Activated B cell treated with CpG ODN at 0.5 μM for 24 hours (primary cell): ENCODE measurements at places on chromosomes 16 and 17.

- no peak for DNase-seq
These were observed 79.6 kb upstream of the CDH11 start for GRCh38 chr16:65201511-65201910.

- DNase-seq, result no peak
These were observed 21.4 kb downstream of the ALOX15B start for GRCh38 chr17:8060274-8060673.

DNA sequence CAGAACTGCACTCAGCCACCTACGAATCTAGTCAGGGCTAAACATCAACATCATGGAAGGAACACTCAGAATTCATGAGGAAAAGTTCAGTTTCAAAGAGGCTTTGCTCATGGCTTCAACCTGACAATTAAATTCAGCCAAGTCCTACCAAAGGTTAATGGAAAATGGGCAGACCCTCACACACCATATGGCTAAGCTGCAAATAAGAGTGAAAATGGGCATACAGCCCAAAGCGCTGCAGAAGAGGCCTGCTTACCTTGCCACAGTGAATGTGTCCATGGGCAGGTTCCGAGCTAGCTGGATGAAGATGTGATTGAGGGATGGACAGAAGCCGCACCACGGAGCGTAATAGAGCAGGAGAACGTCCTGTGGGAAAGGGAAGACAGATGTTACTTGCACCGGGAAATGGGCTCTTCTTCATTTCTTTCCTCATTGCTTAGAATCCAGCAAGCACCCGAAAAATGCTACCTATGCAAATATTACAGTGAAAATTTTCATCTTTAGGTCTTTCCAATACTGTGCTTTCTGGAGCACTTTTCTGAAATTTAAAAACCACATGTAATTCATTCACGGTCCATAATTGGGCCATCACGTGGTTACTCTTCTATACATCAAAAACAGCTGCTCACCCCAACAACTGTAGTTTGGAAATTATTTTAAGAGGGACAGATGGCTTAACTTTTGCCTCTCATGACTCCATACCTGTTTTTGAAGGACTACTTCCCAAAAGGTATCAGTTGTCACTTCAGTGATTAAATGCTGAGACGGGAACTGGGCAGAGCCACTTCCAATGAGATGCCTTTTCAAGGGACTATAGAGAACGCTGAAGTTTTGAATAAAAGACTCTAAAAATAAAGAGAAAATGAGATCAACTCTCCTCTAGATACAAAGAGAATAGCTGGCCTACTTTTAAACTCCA lies 19.6 kb downstream of the SNN start:
- no peak for DNase-seq

- no peak for DNase-seq
These were observed 30.8 kb downstream of the CDIP1 start for GRCh38 chr16:4507588-4508345.

DNA sequence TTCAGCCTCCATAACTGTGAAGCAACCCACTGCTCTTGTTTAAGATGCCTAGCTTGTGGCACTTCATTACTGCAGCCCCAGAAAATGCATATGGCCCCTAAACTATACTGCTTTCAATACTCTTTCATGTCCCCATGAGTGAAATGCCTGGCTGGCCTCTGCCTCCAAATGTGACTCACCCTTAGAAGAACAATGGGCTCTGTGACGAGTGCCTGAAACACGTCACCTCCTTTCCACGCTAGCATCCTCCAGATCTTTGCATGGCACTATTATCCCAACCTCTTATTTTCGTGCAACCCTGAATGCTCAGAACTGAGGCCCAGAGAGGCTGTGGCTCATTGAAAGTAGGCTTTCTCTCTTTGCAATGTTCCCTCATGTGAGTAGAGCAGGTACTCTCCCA lies 233.1 kb downstream of the CBLN1 start:
- no peak for DNase-seq

DNA sequence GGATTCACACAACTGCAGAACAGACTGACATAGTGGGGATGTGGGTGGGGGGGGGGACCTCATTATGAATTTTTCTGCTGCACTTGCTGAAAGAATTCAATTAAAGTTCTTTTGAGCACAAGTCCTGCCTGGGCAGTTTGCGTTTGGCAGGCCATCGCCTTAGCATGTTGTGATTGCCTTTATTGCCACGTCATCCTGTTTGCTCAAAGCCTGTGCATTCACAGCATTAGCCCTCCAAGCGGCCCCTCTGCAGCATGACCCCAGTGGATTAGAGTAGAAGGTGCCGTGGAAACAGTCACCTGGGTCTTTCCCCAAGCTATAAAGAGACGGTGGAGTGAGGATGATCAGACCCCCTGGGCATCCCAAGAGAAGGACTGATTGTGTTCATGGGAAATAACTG lies 17.2 kb downstream of the MSI2 start:
- DNase-seq, result no peak

DNA sequence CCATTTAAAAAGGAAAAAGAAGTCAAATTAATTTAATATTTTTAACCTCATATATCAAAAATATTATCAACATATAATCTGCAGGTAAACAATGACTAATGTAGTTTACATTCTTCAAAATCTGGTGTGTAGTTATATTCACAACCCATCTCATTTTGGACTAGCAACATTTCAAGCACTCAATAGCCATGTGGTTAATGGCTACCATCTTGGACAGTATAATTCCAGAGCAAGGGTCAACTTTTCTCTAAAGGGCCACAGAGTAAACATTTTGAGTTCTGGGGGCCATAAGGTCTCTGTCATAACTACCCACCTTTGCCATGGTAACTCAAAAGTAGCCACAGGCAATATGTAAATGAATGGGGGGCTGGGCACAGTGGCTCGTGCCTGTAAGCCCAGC lies 153.9 kb downstream of the PARN start:
- no peak for DNase-seq

DNA sequence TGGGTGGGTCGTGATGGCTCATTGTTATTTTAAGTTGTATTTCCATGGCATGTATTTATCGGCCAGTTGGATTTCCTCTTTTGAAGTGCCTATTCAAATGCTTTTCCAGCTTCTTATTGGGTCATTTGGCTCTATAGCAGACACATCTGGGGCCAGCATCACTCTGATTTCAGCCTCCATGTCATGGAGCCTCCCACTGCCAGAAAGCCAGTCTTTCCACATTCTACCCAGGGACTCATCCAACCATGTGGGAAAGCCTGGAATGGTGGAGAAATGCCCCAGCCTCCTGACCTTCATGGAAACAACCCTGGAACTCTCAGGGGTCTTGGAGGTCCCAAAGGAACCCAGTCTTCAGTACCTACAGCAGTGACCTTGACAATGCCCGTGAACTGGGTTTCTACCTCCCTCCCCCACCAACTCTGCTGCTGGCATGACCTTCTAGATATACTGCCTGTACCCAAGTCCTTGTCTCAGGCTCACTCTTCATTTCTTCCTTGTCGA lies 33.8 kb upstream of the ADGRG1 start:
- no peak for DNase-seq

DNA sequence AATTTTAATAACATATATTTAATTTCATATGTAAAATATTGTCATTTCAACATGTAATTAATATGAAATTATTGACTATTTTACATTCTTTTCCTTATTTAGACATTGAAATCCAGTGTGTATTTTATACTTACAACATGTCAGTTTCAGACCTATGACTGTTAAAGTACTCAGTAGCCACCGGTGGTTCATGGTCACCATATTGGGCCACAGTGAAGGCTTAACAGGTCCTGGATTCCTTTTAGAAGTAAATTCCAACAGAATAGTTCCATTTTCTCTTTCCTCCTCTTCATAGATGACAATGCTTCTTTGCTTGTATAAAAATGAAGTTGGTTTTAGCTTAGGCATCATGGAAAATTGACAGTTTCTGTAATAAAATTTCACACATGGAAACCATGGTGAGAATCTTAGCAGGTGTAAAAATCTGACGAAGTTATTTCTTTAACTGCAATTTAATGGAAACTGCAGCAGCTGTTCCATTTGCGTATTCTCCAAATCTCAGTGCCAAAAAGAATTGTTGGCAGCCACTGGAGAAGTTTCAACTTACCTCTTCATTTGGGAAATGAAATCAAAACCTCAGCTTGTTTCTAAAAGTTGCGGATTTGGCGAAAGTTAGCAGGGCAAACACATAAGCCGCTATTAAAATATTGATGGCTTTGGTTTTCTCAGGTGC lies 231.1 kb downstream of the CDH13 start:
- no peak for DNase-seq

- DNase-seq, result no peak
These were observed 765 bp upstream of the ADORA2B start for GRCh38 chr17:15943971-15944758.

DNA sequence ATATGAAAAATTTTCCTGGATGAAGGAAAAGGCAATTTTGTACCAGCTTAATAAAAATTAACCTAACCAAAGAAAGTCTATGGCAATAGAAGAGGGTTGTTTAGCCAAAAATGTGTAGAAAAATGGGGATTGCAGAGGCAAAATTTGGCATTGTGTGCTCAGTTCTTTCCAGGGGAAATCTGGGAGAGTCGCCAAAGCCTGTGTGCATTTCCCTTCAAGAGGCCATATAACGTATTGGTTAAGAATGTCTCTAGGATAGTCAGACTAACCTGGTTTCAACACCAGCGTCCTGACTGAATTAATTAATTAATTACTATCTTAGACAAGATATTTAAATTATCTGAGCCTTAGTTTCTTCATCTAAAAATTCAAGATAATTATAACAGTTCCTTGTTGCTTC lies 44.8 kb upstream of the HLF start:
- no peak for DNase-seq

DNA sequence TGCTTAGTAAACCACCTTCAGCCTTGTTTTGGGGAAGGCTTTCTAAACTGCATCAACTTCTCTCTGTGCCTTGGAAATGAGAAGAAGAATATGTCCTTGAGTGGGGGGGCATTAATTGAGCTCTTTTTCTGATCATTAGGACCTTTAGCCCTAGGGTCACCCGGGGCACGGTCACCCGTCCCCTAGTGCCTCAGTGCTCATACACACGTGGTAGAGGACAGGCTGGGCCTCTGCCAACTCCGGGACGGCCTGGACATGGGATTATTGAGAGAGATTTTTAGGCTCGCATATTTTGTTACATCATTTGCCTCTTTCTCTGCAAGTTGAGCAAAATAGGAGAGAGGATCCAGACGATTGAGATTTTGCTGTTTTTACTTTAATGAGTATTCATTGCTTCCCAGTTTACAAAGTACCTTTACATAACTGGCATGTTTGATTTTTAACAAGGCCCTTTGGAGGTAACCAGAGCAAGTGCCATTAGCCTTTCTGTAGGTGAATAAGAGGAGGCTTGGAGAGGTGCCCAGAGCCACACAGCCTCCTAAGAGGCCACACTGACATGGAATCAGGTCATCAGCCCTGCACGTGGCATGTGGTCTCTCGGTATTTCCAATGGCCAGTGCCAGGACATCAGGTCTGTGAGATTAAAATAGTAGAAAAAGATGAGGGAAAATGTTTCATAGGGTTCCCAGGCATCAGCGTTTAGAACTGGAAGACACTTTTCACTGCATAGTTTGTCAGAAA lies 11.1 kb downstream of the PMM2 start:
- DNase-seq, result no peak

- DNase-seq, result peak; percentile 65
These were observed 29.3 kb downstream of the ACTG1 start for GRCh38 chr17:81483085-81483861.

GRCh38 chr17:65020284-65020683 lies 36.3 kb downstream of the GNA13 start:
- no peak for DNase-seq

- no peak for DNase-seq
These were observed 12.2 kb downstream of the FBXO31 start for GRCh38 chr16:87371261-87371866.

GRCh38 chr16:15708096-15708495 lies 58.1 kb downstream of the NDE1 start:
- DNase-seq, result no peak

DNA sequence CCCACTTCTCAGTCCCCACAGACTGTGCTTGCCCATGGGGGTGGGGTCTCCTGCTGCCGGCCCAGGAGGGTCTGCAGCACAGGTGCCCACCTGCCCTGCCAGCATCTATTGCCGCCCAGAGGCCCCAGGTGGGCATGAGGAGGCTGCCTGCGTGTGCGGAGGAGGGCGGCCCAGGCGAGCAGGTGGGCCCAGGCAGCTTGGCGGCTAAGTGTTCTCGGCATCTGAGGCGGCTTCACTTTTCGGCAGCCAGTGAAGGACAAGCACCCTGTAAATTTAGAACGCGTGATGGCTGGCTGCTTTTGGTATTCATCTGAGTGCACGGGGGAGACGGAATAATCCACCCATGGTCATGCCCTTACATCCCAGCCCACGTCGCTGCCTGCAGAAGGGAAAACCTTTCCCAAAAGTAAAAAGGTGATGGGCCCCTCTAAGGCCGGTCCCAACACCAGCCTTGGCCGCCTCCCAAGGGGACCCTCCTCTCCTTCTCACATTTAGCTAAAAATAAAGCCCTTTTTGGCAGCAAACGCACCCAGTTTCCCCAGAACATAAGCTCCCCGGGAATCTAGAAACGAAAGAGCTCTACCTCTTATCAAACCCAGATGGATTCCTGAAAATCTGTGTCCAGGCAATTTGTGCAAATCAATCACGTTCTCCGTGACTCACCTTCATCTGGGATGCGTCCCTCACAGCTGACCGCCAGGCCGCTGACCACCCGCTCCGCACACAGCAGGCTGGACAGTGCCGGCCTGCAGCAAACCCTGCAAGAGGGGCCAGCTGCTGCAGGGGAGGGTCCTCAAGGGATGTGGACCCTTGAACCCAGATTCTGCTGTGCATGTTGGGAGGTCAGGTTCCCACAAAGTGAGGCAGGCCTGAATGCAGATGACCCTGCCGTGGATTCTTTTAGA lies 79.4 kb downstream of the RBFOX3 start:
- no peak for DNase-seq

- DNase-seq, result peak; percentile 50
These were observed 17.4 kb upstream of the C17orf107 start for GRCh38 chr17:4881761-4882555.

GRCh38 chr16:80167657-80168390 lies 373.0 kb upstream of the DYNLRB2 start:
- DNase-seq, result no peak

- DNase-seq, result no peak
These were observed 141.0 kb upstream of the RCVRN start for GRCh38 chr17:10045871-10046658.

- no peak for DNase-seq
These were observed 1.0 kb upstream of the ATP2C2 start for GRCh38 chr16:84367297-84367680.

DNA sequence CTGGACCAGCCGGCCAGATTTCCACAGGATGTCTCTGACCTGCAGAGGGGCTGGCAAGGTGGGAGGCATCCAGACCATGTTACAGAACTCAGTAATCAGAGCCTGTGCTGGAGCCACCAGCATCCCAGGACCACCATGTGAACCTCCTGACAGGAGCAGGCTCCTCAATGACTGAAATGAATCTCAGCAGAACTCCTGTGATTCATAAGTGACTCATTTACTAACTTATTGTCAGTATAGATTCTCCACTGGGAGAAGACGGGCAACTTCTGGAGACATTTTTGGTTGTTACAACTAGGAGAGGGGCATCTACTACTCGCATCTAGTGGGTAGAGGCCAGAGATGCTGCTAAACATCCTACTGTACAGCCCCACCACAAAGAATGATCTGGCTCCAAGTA lies 3.1 kb upstream of the WWOX start:
- no peak for DNase-seq
